Hepatocyte (in vitro differentiated cells): ENCODE measurements at places on chromosomes 4 and X.

- DNase-seq = peak; percentile 20
Observed at GRCh38 chr4:52052475-52052780, 1.3 kb downstream of the SPATA18 start.

GRCh38 chr4:154001193-154001592 lies 212.3 kb upstream of the SFRP2 start:
- DNase-seq = no peak

DNA sequence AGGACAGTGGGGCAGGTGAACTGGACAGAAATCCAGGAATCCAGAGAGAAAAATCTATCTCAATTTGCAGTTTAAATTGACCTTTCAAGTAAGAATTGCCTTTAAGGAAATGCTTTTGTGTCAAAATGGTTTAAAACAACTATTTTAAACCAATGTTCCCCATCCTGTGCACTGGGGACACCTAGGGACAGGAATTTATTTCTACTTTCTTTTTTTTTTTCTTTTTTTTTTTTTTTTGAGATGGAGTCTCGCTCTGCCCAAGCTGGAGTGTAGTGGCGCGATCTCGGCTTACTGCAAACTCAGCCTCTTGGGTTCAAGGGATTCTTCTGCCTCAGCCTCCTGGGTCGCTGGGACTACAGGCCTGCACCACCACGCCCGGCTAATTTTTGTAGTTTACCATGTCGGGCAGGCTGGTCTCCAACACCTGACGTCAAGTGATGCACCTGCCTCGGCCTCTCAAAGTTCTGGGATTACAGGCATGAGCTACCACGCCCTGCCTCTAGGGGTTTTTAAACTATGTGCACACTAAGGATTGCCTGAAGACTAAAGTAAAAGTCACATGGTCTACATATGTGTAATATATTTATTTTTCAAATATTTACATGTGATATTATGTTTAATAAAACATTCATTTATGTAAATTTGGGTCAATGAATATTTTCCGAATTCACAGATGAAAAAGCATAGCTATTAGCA lies 1213.4 kb downstream of the STIM2 start:
- no peak for DNase-seq

- no peak for DNase-seq
Observed at GRCh38 chr4:7766086-7766485, 173.6 kb downstream of the AFAP1 start.

- DNase-seq = no peak
Observed at GRCh38 chr4:122234686-122235085, 82.6 kb downstream of the BLTP1 start.

DNA sequence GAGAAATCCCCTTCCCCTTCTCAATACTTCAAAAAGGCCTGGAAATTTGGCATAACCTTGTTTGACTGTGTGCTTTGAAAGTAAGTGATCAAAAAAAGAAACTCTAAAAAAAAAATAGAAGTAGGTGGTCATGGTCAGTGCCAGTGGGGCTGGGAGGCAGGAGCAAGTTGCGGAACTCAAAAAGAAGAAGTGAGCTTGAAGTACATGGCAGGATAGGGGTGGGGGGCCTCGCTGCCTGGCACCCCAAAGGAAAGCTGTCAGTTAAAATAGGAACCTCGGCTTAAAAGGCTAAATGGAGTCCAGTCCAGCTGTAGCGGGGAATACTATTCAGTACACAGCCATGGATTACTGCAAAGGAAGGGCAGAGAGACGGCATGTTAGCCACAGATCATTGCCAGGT lies 12.2 kb upstream of the NKRF start:
- DNase-seq = no peak

DNA sequence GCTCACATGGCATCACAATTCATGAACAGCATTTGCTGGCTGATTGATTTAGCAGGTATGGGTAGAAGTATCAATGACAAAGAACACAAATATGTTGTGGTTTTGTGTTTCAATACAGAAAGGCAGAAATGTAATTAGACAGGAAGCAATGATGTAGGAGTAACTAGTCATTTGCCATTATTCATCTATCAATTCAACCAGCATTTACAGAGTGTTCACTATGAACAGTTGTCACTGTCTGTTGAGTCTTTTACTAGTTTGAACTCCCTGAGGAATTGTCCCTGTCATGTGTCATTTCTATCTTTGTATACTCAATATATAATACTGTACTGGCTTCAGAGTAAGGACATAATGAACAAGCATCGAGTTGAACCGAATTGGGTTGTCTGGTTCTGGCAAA lies 51.5 kb upstream of the ARHGAP24 start:
- DNase-seq = no peak

GRCh38 chr4:145154573-145154972 lies 25.8 kb downstream of the OTUD4 start:
- peak; percentile 34 for DNase-seq

GRCh38 chr4:55343887-55344286 lies 2.2 kb upstream of the SRD5A3 start:
- no peak for DNase-seq

DNA sequence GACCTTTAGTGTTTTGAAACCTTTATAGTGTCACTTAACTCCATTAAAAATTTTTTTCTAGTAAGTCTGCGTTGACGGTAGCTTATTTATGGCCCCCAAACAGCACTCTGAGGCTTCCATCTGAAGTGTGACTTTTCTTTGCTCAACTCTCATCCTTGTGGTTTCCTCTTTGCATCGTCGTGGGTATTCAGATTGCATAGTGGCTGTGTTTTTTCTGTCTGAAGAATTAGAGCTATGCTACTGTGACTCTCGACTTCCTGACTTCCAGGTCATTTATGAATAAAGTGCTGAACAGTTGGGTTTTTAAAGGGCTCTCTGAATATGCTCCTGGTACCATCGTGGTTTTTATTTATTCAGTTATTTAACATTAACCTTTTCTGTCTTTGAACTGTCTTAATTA lies 44.9 kb downstream of the JADE1 start:
- no peak for DNase-seq

- peak; percentile 13 for DNase-seq
Observed at GRCh38 chrX:38375891-38376290, 23.5 kb downstream of the OTC start.

DNA sequence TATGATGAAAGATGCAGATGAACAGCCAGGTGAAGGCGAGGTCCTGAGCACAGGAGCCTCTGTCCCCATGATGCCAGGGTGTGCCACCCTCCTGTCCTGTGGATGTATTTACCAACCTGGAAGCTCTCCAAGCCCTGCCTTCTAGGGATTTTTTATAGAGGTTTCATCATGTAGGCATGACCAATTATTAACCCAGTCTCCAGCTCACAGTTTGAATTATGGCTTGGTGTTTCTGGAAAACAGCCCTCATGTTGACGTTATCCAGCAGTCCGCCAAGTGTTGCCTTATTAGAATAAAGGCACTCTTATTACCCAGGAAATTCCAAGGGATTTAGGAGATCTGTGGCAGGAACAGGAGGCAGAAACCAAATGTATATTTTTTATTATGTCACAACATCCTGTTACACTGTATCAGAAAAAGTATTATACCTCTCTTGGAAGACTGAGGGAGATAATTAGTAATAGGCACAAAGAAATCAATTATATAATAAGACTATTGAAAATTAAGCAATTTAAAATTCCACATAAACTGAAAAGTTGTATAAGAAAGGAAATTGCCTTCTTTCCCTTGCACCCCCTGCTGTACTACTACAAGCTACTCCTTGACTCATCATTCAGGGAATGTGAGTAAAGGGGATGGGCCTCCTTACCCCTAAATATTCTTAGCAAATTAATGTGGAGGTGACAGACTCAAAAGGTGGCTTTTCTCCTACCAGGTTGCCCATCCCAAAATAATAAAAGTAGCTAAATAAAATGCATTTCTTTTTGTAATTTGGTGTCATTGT lies 129.6 kb downstream of the ZNF330 start:
- peak; percentile 41 for DNase-seq
